Chondrocyte (in vitro differentiated cells): ENCODE measurements at places on chromosomes 1 and 21. TPM values are rescaled to one million over a fixed set of nuclear protein-coding genes. Genes with fewer than 3 reads are reported as not detected.

GRCh38 chr1:92817986-92818764 lies 13.7 kb upstream of the RPL5 start:
- DNase-seq: no peak

GRCh38 chr1:31310198-31310597 lies 13.4 kb downstream of the ZCCHC17 start:
- DNase-seq: no peak

- no peak for DNase-seq
Measured at GRCh38 chr1:167938080-167938636, 1.3 kb upstream of the MPC2 start.

DNA sequence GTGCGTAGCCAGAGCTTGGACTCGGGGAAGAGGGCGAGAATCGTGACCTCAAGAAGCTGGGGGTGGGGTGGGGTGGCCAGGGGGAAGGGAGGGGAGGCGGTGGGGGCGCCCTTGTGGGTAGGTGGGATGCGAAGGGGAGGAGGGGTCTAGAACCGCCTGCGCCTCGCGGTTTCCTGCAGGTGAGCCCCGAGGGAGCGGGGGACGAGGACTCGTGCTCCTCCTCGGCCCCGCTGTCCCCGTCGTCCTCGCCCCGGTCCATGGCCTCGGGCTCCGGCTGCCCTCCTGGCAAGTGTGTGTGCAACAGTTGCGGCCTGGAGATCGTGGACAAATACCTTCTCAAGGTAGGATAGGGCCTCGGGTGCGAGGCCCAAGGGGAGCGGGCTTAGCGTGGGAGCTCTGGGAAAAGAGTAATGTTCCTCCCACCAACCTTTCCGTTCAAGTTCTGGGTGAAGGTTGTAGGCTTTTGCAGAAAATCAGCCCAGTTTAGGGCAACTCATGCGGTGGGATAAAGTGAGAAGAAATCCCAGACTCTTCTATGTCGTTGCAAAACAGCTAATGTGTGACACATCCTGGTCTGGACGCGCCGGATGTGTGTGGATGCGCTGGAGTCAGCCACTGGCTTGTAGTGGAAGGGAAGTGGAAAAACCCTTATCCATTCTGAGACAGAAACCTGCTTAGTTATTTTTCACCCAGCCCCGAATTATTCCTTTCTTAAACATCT lies 2.9 kb downstream of the LHX8 start:
- DNase-seq: no peak

- DNase-seq: no peak
Measured at GRCh38 chr1:29889776-29890175, 653.5 kb downstream of the PTPRU start.

DNA sequence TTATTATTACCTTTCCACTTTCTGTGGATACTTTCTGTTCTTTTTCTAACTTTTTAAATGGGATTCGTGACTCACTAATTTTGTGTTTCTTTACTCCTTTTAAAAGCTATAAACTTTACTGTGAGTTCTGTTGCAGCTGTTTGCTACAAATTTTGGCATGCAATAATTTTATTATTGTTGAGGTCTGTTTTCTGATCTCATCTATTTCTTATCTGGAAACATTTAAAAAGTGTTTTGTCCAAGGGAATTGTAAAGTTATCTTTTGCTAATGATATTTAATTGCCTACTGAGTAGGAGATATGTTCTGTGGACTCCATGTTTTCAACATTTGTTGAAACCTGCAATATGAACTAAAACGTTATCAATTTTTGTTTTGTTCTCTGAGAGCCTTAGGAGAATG lies 138.1 kb upstream of the COL6A1 start:
- DNase-seq: no peak

- no peak for DNase-seq
Measured at GRCh38 chr1:192167911-192168700, 9.8 kb downstream of the RGS18 start.

DNA sequence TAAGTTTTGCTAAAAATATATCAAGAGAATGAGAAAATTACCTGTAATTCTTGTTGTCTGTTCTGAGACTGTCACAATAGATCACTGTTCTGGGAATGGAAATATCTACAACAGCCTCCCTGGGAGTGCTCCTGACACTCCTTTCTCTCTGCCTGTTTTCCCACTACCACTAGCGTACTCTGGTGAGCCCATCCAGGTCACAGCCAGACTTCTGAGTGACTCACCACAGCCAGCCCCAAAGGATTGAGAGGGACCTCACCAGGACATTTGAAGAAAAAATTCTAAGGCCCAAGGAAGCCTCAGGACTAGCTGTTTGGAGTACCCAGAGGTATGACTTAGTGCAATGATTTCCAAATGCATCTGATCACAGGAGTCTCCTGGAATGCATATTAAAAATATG lies 39.0 kb upstream of the TADA1 start:
- no peak for DNase-seq

- DNase-seq: no peak
Measured at GRCh38 chr1:56417646-56418045, 161.7 kb downstream of the PLPP3 start.

- no peak for DNase-seq
Measured at GRCh38 chr1:88544195-88544594, 139.9 kb upstream of the PKN2 start.

- DNase-seq: no peak
Measured at GRCh38 chr1:21616372-21616771, 52.8 kb downstream of the RAP1GAP start.

GRCh38 chr1:101154547-101154946 lies 82.3 kb upstream of the S1PR1 start:
- DNase-seq: no peak

GRCh38 chr1:234114648-234115307 lies 210.3 kb downstream of the SLC35F3 start:
- no peak for DNase-seq

PLA2G2C gene
- not detected in 3 replicates for total RNA-seq

SAMD13 gene
- total RNA-seq: 0.65 to 1.4 TPM (median 0.92 TPM) in 3 replicates

FCGR2B gene
- total RNA-seq: not detected in 3 replicates

PLEKHG5 gene
- total RNA-seq: 32.4 to 50.5 TPM (median 33.6 TPM) in 3 replicates

CD53 gene
- total RNA-seq: not detected in 3 replicates

PTPRF gene
- total RNA-seq: 54.6 to 66.7 TPM (median 62.0 TPM) in 3 replicates
